Esophagus mucosa (tissue), 1 donor: ENCODE measurements at places on chromosomes 16 and 17. TPM values are rescaled to one million over a fixed set of nuclear protein-coding genes. Genes with fewer than 3 reads are reported as not detected.

DNA sequence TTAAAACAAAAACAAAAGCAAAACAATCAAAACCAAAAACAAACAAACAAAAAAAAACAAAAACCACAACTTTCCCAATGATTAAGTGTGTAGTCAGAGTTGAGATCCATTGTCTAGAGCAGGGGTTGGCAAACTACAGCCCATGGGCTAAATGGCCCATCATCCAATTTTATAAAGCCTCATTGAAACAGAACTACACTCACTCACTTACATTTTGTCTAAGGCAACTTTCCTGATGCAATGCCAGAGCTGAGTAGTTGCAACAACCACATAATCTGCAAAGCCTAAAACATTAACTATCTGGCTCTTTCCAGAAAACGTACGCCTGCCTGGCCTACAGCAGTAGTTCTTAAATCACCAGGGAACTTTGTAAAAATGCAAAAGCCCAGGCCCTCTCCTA lies 124.1 kb downstream of the SOX9 start:
- ATAC-seq: no peak

- ATAC-seq: no peak
Measured at GRCh38 chr16:30692396-30693064, 6.4 kb upstream of the SRCAP start.

The CCL4 gene
- total RNA-seq: not detected

GRCh38 chr16:1972490-1972877 lies 631 bp downstream of the TBL3 start:
- peak; percentile 51 for ATAC-seq

- peak; percentile 75 for ATAC-seq
Measured at GRCh38 chr17:9434642-9435057, 141.0 kb downstream of the STX8 start.

The PABPN1L gene
- total RNA-seq: not detected

DNA sequence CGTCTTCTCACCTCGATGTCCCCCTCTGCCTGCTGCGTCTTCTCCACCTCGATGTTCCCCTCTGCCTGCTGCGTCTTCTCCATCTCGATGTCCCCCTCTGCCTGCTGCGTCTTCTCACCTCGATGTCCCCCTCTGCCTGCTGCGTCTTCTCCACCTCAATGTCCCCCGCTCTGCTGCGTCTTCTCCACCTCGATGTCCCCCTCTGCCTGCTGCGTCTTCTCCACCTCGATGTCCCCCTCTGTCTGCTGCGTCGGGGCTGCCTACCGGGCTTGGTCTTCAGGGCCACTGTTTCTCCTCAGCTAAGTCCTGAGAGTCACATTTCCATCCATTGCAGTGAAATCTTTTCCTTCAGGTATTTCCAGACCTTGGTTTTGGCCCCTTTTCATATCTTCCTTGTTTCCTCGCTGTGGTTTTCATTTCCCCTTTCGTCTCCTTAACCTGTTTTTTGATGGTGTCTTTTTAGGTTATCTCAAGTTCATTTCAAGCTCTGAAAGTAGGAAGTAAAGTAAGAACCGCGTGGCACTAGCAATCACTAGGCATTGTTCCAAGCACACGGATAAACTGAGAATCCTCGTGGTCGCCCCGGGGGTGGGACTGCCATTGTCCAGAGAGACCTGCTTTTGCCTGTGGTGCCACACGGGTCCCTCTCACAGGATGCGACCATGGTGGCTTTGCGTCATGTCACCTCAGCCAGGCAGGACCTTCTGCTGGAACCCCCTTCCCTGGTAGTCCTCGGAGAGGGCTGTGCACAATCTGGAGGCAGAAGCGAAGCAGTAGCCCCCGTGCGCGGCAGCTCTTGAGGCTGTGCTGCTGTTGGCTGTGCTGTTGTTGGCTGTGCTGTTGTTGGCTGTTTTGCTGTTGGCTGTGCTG lies 9.5 kb upstream of the ZNF750 start:
- no peak for ATAC-seq

GRCh38 chr17:77419547-77420094 lies 278.9 kb downstream of the SEC14L1 start:
- no peak for ATAC-seq

GRCh38 chr16:78503602-78504001 lies 404.1 kb downstream of the WWOX start:
- ATAC-seq: no peak

- ATAC-seq: peak; percentile 44
Measured at GRCh38 chr16:12255919-12256665, 279.6 kb downstream of the SNX29 start.

The SRL gene
- 0.16 TPM for total RNA-seq

The KRTAP3-1 gene
- total RNA-seq: not detected

DNA sequence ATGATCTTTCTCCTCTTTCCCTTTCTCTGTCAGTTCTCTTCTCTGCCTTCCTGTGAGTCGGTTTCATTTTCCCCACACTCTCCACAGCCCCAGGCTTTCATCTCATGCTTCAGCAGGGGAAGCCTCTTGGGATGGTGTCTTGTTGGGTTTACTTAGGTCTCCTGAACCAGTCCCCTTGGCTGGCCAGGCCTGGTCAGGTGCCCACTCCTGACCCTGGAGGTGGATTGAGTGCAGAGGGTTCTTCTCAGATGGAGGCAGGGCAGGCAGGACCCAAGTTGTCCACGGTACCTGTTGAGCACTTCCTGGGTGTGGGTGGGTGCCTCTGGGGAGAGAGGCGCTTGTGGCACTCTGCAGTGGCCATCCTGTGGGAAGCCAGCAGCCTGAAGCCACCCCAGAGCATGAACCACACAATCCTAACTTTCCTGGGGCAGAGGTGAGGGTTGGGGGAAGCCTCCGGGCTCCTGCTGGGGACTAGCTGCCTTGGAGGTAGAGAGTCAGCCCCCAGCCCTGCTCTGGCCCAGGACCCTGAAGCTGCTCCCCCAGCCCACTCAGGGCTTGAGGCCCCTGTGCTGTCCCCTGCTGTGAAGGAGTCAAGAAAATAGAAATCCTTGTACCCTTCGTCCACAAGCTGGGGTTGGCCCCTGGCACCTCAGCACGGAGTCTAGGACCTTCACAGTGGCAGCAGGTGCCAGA lies 2.0 kb upstream of the RAP1GAP2 start:
- no peak for ATAC-seq

GRCh38 chr16:88705801-88706228 lies 393 bp downstream of the RNF166 start:
- ATAC-seq: no peak

The TBC1D3G gene
- total RNA-seq: not detected

The KRTAP2-3 gene
- not detected for total RNA-seq

- no peak for ATAC-seq
Measured at GRCh38 chr17:73410586-73411312, 98.9 kb upstream of the CDC42EP4 start.

The HOXB6 gene
- total RNA-seq: 0.28 TPM

DNA sequence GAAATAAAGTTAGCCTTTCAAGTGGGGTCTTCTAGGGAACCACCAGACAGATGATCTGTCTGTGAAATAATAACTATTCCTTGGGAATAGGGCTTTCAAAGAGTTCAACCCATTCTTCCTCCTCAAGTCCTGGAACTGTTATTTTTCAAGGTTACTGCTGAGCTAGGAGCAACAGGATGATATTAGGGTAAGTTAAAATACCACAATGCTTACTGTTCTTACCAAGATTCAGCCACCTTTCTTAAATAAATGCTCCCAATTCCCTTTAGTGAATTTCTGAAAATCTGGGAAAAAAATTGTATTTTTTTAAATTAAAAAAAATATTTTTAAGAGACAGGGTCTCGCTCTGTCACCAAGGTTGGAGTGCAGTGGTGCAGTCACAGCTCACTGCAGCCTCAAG lies 26.9 kb upstream of the ALDH3A2 start:
- ATAC-seq: no peak

- ATAC-seq: no peak
Measured at GRCh38 chr17:54956791-54957190, 11.7 kb downstream of the COX11 start.

- no peak for ATAC-seq
Measured at GRCh38 chr17:42243493-42243982, 32.7 kb downstream of the STAT5B start.

DNA sequence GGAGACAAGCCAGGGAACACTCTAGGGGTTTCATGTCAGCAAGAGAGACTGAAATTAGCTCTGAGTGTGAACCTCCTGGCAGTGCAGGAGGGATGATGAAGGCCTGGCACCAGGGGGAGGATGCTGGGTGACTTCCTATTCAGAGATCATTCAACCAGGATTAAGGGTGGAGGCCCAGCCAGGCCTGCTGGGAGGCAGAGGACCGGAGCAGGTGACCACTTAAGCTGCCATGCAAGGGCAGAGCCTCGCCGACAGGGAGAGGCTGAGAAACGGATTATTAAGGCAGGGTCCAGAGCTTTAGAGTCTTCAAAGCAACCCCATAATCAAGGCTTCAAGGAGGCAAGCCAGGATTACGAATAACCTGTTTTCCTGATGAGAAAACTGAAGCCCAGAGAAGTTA lies 10.6 kb upstream of the SRCIN1 start:
- ATAC-seq: no peak

DNA sequence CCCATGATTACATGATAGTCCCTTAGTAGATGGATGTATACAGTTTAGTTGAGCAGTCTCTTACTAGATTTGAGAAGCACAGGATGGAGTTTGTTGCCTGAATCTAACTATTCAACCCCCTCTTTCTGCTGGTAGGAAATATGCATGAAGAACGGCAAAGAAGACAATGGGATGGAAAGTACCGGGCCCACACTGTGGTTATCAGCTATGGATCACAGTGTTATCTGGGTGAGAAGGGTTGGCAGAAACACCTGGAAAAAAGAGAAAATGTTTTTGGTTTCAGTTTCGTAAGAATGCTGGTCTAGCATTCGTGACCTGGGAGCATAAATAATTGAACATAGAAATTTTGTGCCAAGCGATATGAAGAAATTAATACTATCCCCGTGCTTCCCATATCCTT lies 53.1 kb downstream of the ANKFN1 start:
- ATAC-seq: no peak

The ZNF48 gene
- 2.6 TPM for total RNA-seq

The FN3K gene
- 3.2 TPM for total RNA-seq

GRCh38 chr17:32746698-32747097 lies 130.2 kb downstream of the MYO1D start:
- ATAC-seq: no peak

DNA sequence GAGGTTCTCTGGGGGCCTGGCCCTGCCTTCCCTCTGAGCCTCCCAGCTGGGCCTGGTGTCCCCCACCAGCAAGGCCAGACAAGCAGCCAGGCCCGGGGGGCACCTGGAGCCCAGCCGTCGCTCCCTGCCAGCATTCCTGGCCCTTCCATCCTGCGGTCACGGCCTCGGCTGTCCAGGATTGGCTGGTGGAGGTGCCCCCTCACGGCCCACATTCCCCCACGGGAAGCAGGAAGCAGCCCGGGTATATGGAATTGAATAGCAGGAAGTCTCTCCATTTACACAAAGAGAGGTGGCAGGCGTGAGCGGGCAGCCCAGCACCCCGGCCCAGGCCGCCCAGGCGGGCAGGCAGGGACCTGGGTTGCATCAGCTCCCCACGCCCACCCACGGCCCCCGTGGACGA lies 14.5 kb downstream of the TRAF7 start:
- peak; percentile 14 for ATAC-seq

GRCh38 chr17:13735861-13736260 lies 134.1 kb upstream of the HS3ST3A1 start:
- ATAC-seq: no peak

The TNFSF12 gene
- 2.7 TPM for total RNA-seq

GRCh38 chr16:84924331-84925091 lies 86.8 kb downstream of the ZDHHC7 start:
- ATAC-seq: no peak

DNA sequence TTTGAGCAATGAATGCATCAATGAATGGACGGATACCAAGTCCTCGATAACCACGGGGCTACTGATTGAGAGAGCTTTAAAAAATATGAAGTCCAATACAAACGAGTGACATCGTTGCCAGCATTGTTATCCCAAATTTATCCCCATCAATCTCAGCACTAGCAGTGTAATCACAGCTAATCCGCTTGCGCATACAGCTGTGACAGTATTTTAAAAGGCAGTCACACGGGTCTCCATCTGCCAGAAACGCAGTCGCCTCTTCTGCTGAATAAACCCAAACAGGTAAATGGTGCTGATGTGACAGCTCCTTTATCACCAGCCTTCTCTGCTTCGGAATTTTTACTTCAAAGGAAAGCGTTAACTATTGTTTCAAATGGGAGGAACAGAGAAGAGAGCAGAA lies 311.1 kb downstream of the XYLT1 start:
- ATAC-seq: no peak

The CFAP97D1 gene
- total RNA-seq: not detected

The GPR179 gene
- total RNA-seq: not detected

The ITGAD gene
- not detected for total RNA-seq

GRCh38 chr16:47731252-47731651 lies 270.1 kb downstream of the PHKB start:
- no peak for ATAC-seq

DNA sequence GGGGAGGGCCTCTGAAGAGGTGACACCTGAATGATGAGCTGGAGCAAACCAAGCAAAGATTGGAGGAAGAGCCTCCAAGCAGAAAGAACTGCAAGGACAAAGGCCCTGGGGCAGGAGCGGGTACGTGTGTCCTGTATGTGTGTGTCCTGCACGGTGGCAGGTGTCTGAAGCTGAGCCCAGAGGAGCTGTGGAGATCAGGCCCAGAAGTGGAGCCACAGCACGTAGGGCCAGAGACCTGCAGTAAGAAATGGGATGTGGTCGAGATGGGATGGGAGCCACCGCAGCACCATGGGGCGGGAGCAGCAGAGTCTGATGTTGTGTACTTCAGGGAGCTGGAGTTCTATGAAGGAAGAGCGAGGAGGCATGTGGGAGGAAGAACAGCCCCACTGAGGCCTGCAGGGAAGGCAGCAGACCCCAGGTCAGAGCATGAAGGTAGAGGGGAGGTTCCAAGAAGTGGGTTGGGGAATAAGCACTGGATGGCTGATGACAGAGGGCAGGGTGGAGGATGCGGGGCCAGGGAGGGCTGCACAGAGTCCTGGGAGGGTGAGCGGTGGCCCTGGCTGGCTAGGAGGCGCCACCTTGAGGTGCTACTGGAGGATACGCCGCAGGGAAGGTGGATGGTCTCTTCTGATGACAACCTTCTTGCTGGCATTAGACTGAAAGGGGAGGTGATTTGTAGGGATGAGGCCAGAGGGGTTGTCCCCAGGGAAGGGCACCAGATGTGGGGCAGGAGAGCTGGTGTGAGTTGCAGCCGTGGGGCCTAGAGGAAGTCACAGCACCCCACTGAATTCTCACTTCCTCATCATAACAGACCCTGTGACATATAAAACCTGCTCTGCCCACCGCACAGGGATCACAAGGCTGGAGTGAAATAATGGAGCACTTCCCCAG lies 10.6 kb upstream of the CETP start:
- ATAC-seq: peak; percentile 52

The TTYH2 gene
- 0.88 TPM for total RNA-seq

- no peak for ATAC-seq
Measured at GRCh38 chr16:89010210-89010925, 33.4 kb upstream of the CBFA2T3 start.

GRCh38 chr17:52756746-52757145 lies 598.2 kb upstream of the CA10 start:
- ATAC-seq: no peak

GRCh38 chr16:49733313-49734009 lies 122.5 kb downstream of the ZNF423 start:
- no peak for ATAC-seq

DNA sequence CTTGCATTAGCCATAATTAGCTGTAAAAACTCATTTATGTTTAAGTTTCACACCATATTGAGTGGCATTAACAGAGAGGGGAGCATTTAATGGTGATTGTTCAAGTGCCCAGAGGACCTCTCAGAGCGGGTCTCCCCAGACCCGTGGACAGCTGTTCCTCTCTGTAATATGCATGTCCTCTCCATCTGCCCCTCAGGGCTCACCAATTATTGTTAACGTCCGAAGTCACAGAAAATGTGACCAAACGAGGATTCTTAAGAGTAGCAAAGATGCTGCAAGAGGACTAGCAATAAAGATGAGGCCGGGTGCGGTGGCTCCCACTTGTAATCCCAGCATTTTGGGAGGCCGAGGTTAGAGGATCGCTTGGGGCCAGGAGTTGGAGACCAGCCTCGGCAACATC lies 130.2 kb downstream of the CPPED1 start:
- ATAC-seq: no peak
